ENCODE measurements at places on chromosomes 6 and 20. TPM values are rescaled to one million over a fixed set of nuclear protein-coding genes. Genes with fewer than 3 reads are reported as not detected.

TPX2 gene
- total RNA-seq, result 9.3 TPM

LY86 gene
- total RNA-seq, result 1.7 TPM

GRCh38 chr6:135707426-135707825 lies 144.1 kb upstream of the PDE7B start:
- no peak for DNase-seq

- DNase-seq, result no peak
These were observed 217.0 kb downstream of the DLL1 start for GRCh38 chr6:170073846-170074245.

GRCh38 chr6:30515106-30515505 lies 25.8 kb downstream of the HLA-E start:
- DNase-seq, result no peak

TMEM242 gene
- 3.3 TPM for total RNA-seq

- DNase-seq, result no peak
These were observed 33.4 kb downstream of the PLN start for GRCh38 chr6:118581489-118581959.

DNA sequence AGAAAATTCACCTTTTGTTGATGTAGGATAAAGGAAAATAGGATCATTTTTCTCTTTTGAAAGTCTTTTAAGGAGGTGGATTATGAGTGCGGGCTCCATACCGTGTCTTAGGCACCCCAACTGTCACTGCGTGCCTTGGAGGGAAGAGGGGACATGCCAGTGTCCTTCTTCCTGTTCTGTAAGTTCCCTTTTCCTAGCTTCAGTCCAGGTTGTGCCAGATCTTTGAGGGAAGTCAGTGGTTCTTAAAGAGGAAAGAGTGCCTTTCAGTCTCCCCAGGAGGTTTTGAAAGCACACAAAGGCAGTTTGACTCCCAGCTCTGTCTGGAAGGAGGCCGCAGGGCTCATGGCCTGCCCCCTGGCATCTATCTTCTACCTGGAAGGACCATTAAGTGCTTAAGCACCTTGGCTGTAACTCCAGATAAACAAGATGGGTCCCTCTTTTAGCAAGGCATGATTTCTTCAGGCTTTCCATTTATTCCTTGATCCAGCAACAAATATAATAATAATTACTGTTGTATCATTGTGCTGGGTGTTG lies 13.0 kb downstream of the EFCAB8 start:
- no peak for DNase-seq

LSM14B gene
- 27.1 TPM for total RNA-seq

COL12A1 gene
- total RNA-seq, result 53.1 TPM

SYTL3 gene
- 4.8 TPM for total RNA-seq

DNA sequence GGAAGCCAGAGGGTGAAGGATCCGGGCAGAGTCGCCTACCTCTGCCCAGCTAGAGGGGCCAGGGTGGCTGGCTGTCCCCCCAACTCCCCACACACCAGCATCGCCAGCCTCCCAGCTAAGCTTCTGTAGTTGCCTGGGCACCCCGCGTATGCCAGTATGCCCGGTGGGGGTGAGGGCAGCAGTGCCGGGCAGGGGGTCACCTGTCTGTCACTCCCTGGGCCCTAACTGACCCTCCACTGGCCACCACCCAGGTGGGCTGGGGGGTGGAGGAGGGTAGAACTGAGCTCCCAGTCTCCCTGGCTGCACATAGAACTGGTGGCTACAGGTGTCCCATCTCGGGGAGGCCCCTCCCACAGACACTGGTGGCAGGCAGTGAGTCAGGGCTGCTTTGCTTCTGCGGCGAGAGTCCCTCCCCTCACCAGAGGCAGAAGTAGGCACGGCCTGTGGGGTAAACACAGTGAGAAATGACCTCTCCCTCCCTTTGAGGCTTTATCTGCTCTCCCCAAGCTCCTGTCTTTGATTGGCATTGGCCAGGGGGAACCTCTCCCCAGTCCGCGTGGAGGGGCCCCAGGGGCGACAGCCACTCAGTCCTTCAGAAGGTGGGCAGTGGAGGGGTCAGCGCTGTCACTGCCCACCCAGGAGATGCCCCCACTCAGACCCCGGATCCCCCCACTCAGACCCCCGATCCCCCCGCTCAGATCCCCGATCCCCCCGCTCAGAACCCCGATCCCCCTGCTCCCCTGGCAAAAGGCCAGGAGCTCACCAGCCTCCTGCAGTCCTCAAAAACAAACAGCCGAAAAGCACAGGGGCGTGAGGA lies 2.5 kb downstream of the NTSR1 start:
- DNase-seq, result no peak

DNA sequence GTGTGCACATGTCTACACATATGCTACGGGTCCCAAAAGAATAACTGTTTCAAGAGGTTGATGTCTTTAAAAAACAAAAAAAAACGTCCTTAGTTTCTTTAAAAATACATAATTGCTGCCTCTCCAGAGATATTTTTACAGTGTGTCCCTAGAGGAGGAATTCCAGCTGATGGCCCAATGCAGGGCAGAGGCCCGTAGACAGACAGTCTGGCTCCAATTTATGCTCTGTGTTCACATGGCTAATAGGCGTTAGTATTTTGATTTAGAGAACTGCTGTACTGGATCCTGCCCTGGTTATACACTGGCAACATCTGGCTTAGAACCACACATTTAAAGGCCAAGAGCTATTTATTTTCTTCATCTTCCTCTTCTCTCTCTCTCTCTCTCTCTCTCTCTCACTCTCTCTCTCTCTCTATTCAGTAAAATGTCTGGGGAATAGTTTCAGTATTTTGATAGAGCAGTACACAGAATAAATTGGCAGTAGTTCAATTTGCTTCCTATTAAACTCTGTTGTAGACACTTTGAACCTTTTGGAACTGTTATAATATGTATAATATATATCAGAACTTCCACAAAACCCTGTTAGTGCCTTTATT lies 260.6 kb downstream of the EYA4 start:
- no peak for DNase-seq

DNA sequence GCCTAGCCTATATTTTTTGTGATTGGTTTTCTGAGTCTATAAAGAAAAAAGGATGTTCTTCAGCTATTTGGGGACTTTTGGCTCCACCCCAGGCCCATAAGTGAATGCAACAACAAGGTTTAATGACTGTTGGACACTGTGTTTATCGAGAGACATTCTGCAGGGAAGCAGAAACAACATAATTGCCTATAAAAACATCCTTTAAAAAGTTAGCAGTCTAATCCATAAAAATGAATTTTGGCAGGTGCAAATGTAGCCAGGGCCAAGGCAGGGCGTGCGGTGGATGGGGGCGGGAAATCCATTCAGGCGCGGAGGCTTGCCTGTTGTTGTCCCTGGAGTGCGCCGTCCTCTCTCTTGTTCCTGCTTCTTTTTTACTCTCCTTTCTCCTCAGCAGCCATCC lies 99.3 kb downstream of the PAX1 start:
- DNase-seq, result no peak

ABHD16B gene
- not detected for total RNA-seq

DNA sequence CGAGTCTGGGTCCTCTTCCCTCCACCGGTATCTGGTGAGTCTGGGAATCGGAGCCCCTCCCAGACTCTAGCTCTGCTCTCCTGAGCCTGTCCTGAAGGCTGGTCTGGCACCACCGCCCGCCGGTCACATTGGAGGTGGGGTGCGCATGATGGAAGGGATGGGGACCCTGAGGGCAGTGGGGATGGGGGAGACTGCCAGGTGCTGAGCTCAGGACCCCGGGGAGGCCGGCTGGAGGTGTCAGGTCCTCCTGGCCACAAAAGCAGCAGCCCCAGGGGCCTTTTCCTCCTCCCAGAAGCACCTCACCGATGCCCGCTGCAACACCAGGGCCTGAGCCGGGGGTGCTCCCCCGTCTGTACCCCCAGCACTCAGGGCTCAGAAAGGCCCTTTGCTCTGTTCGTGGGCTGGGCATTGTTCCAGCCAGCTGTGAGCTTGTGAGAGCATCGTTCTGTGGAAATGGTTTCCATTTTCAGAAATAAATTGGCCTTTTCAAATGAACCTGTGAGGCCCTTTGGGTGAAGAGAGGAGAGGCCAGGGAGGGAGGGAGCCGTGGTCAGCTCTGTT lies 2.5 kb upstream of the NPBWR2 start:
- DNase-seq, result peak; percentile 39

DNA sequence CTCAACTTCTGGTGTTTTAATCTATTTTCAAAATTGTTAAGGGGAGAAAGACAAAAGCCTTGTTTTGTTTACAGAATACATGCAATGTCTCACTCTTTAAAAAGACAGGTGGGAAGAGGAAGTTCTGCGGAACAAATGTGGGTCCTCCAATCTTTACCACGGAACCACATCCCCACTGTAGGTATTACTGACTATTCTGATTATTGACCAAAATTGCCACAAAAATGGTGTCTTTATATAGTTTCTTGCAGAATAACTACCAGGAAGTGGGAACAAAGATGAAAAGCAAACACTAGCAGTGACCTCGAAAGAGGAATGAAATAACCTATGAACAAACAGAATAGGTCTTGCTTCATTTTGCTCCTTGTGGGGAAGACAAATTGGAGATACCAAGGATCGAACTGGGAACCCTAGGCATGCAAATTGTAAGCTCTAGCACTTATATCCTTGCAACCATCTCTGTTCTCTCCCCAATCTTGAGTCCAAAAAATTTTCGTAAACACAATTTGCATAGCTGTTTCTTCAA lies 106.7 kb downstream of the GPX5 start:
- no peak for DNase-seq

- no peak for DNase-seq
These were observed 40.4 kb downstream of the GPLD1 start for GRCh38 chr6:24448828-24449525.

DNA sequence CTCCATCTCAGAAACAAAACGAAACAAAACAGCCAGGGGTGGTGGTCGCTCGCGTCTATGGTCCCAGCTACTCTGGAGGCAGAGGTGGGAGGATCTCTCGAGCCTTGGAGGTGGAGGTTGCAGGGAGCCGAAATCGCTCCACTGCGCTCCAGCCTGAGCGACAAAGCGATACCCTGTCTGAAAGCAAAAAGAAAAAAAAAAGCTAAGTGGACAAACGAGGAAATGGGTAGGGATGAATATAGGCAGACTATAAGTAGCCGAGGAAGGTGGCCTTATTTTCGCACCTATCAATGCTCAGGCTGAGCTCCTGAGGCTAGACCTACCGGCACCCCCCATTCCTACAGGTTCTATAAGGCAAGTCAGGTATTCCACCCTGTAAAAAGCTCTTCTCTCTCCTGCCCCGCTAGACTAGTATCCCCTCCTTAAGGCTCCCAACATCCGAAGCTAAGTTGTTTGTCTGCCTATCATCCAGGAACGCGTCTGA lies 650 bp upstream of the CASP8AP2 start:
- no peak for DNase-seq

GRCh38 chr6:163954088-163954775 lies 539.7 kb downstream of the QKI start:
- no peak for DNase-seq

DNA sequence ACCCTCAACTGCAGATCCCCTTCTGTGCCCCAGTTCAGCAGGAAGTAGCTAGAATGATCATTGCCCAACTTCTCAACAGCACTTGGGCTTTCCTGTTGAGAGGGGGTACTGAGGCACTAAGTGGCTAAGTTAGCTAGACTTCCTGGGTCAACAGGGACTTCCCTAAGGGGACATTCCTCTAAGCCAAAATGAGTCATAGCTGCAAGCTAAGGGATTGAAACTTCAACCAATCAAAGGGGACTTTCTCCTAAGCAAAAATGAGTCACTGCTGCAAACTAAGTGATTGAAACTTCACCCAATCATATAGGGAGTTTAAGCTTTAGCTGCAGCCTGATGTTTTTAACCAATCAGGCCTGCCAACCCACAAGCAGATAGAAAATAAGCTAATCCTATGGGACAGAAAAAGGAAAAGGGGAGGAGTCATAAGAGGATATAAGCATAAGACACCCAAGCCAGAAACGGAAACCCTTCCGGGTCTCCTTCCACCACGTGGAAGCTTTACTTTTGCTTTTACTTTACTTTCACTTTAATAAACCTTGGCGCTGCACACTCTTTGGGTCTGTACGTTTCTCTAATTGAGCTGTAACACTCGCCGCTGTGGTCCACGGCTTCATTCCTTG lies 659.0 kb upstream of the HS3ST5 start:
- no peak for DNase-seq

GRCh38 chr6:109939654-109940053 lies 38.5 kb upstream of the GPR6 start:
- DNase-seq, result no peak

DNA sequence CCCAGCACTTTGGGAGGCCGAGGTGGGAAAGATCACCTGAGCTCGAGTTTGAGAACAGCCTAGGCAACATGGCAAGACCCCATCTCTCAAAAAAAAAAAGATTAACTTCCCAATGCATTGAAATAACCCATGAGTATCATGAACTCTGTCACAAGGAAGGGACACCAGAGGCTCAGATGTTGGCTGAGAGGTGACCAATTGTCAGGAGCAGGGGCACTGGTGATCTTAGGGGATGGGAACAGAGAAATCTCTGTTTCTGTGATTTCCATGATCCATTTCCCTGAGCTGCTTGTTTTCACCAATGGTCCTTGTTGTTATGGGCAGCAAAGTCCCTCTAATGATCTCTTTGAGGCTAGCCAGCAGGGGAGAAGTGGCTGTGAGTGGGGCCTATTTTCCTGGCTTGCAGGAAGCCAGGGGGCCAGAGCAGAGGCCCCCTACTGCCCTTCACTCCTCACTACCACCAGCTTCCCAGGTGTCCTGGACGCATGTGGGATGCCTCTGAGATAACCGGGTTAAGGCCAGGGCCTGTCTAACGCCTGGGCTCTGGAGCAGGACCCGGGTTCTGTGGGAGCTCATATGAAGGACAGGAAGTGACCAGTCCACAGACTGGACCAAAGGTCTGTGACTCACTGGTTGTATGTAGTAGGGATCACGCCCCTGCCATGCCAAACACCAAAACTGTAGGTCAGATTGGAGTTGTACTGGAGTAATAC lies 54.4 kb downstream of the PCNA start:
- DNase-seq, result no peak

OR2J3 gene
- total RNA-seq, result not detected

VGLL2 gene
- not detected for total RNA-seq

GTF2H4 gene
- total RNA-seq, result 19.1 TPM

DNA sequence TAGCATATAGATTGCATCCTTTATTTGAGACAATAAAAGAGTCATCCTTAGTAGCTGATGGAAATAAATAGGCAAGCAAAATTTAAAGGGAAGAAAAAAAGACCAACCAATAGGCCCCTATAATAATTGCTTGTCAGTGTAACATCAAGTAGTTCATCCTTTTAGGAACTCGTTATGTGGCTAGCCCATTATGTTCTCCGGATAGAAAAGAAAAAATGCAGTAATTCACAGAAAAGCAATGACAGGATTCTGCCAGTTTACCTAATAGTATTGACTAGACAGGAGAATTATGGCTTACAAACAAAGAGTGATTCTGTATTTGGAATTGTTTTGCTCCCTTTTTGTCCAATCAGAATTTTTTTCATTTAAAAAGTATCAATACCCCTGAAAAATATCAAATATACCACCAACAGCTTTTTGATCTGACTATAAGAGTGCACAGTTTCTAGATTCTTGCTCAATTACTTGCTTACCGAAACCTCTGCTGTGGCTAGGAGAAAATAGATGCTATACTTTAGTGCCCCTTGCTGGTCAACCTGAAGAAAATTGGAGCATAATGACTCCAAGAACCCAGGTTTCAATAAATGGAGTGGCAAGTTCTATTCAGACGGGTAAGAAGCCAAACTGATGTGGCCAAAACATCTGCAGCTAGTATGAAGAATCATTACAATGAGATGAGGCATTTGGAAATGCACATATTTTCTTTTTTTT lies 91.5 kb upstream of the SASH1 start:
- DNase-seq, result no peak

GRCh38 chr6:6823568-6824224 lies 235.2 kb downstream of the LY86 start:
- peak; percentile 60 for DNase-seq

GRCh38 chr6:2063547-2063946 lies 181.9 kb downstream of the GMDS start:
- DNase-seq, result no peak
